Lung (tissue), 17 donors: ENCODE measurements at places on chromosomes 3 and 15.
A peak's percentile ranks its signal among the peaks of the same experiment; 100 is the strongest.

- DNase-seq, result no peak
Measured at GRCh38 chr15:101692801-101693598, 31.3 kb downstream of the TARS3 start.

- DNase-seq, result no peak
Measured at GRCh38 chr3:123467046-123467445, 18.2 kb upstream of the ADCY5 start.

- no peak for DNase-seq
Measured at GRCh38 chr3:173793963-173794362, 396.4 kb downstream of the NLGN1 start.

GRCh38 chr3:38153221-38153620, 12.1 kb upstream of the OXSR1 start:
- DNase-seq, result no peak

DNA sequence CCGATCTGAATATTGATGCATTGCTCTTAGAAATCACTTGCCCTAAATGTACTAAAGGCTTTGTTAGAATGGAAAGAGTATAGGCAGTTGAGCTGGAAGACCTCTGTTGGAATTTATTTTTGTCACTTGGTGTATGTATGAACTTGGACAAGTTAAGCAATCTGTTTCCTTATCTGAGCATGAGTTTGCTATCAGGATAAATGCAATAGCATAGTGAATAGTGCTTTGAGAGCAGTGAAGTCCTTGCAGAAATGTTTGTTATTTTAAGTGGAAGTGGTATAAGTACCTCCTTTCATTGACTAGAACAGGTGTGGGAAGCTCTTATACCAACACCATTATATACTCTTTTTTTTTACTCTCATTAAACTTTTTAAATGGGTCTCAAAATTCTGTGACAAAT, 146.4 kb upstream of the ONECUT1 start:
- DNase-seq, result no peak

DNA sequence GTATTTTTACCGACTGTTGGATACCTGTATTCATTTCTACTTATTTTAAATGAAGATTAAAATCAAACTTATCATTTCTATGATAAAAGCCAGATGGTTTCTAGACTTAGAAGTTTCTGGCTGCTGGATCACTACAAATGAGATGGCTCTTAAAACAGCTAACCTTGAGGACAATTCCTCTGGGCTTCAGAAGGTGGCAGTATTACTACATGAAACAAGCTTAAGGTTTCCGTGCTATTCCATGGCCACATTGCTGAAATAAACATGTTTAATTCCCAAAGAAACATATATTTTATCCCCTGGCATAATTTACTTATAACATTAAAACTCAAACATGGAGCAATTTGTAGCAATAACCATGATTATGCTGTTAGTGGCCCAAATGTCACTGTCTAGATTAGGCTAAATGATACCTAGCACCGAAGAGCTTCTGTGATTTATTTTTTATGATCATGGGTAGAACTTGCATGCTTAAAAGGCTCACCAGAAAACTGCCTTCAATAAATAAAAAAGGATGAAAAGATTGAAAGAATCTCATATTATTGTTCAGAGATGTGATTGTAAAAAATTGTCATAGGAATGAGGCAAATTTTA, 204.0 kb upstream of the NANOGP8 start:
- DNase-seq, result no peak

DNA sequence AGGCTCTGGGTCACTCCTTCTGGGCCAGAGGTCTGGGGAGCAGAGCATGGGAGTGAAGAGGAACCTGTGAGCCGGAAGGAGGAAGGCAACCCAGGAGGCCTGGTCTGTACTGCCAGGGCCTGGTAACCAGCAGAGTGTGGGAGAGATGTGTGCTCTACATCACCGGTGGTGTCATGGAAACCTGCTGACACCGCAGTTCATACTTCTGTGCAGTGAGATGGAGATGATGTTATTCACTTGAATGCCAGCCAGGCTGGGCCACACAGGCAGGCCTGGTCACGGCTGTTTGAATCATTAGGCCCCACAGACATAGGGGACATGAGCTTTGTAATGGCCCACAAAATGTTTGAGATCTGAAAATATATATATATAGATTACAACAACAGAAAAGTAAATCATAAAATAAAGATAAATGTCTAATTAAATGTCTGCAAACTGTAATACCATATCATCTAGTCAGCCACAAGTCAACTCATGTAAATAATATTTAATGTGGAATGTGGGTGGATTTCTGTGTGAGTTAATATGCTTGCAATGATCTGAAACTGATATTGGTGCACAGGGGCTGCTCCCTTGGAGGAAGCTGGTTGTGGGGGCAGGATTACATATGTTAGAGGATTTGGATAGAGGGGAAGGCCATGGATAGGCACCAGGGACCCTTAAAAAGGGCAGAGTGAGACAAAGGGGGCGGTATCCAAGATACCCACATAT, 108.5 kb upstream of the PFN2 start:
- DNase-seq, result peak; percentile 80

- no peak for DNase-seq
Measured at GRCh38 chr15:52421029-52421428, 107.7 kb downstream of the MYO5A start.
